NCI-H1930 (cell line): ENCODE measurements at places on chromosomes 4 and X.

- DNase-seq: no peak
Measured at GRCh38 chr4:120561648-120562047, 360.9 kb downstream of the PRDM5 start.

- DNase-seq: no peak
Measured at GRCh38 chr4:4838936-4839810, 20.3 kb upstream of the MSX1 start.

DNA sequence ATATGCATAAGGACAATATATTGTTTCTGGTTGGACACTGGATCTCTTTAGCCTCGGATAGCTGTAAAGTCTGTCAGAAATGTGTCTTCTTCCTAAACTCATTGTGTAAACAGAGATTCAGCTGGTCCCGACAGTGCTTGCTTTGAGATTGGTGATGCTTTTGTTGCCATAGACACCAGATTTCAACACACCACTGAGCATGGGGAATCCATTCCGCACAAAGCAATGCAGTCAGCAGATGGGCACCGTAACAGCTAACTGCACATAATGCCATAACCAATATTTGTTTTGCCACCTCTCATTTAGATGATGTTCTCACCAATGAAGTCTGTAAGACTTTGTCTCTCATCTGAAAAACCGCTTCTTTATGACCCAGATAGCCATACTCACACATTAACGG, 33.3 kb upstream of the FAM47C start:
- peak; percentile 47 for DNase-seq

- DNase-seq: no peak
Measured at GRCh38 chr4:136931781-136932180, 600.5 kb downstream of the PCDH18 start.

- DNase-seq: no peak
Measured at GRCh38 chrX:24498975-24499374, 33.9 kb downstream of the PDK3 start.

GRCh38 chr4:99457676-99458075, 22.5 kb upstream of the ADH7 start:
- DNase-seq: no peak

DNA sequence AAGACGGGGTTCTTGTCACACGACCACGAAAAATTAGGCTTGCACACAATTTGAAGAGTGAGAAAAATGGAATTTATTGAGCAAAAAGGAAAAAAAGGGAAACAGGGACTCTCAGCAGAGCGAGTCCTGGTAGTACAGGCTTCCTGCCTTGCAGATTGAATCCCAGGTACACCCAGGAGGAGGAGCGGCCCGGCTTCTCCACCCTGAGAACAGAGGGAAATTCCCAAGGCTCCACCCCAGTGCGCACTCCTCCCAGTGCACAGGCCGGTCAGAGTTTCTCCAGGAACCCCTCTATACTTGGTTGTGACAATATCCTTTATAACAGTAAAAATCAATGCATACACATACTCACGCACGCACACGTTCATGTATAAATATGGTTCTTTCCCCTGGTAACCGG, 22.0 kb downstream of the SLC4A4 start:
- DNase-seq: no peak

DNA sequence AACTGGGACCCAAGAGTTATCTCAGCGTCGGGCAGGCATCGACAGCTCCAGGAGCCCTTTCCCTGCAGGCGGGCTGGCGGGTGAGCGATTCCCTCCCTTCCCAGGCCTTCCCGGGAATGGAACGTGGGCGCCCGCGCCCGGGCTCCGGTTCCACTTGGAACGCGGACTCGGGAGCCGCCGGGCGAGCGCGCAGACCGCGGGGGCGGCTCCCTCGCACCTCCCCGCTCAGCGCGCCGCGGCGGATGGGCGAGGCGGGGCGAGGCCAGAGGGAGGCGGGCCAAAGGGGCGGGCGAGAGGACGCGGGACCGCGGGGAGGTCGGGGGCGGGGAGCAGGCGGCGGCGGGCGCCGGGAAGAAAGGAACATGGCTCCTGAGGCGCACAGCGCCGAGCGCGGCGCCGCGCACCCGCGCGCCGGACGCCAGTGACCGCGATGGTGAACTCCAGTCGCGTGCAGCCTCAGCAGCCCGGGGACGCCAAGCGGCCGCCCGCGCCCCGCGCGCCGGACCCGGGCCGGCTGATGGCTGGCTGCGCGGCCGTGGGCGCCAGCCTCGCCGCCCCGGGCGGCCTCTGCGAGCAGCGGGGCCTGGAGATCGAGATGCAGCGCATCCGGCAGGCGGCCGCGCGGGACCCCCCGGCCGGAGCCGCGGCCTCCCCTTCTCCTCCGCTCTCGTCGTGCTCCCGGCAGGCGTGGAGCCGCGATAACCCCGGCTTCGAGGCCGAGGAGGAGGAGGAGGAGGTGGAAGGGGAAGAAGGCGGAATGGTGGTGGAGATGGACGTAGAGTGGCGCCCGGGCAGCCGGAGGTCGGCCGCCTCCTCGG, at the start of gene PKD2:
PKD2 (plus strand) TSS at position 332 of the 818 bp plus-strand sequence; CDS start at position 431, 99 bp downstream.
- DNase-seq: peak; percentile 59
